Activated T-helper 1 cell treated with anti-CD3 and anti-CD28 coated beads, Interleukin-2, amount 50 U/mL, for 16 hours (primary cell): ENCODE measurements at places on chromosomes 2 and 18.

- DNase-seq: no peak
These were observed 220.9 kb upstream of the REV1 start for GRCh38 chr2:99710721-99711120.

- DNase-seq: no peak
These were observed 5.8 kb downstream of the ARHGAP25 start for GRCh38 chr2:68740400-68740914.

GRCh38 chr2:23131066-23131575 lies 253.9 kb upstream of the KLHL29 start:
- DNase-seq: no peak

- DNase-seq: no peak
These were observed 1335.8 kb upstream of the CDH2 start for GRCh38 chr18:29512761-29513160.
